ENCODE measurements at places on chromosomes 2 and 18. TPM values are rescaled to one million over a fixed set of nuclear protein-coding genes. Genes with fewer than 3 reads are reported as not detected.

DNA sequence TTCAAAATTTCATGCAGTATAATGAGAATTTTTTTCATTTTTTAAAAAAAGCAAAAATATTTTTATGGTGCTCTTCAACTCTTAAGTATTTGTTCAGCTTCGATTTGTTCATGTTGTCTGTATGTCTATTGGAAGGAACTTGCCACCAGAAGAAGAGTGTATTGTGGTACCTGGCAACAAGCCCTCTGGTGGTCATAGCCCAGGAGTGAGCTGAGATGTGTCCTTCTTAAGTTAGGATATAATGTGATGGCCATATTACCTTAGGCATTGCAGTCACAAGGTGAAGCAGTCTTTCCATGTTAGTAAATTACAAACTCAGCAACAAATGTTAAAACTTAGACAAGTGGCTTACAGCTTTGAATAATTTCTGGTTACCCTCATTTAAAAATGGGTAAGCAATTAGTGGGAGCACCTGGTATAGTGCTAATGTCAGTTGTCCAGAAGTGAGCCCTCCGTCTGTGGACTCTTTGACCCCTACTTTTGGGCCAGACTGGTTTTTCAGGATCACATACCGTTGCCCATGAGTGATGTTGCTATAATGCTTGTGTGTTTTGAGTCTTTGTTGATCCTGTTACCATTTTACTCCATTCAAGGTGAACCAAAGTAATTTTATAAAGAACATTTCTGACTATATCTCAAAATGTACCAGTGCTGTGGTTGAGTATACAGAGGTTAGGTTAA is 57.4 kb downstream of the MYO1B start:
- no peak for DNase-seq

GRCh38 chr2:4533806-4534205 is 830.4 kb downstream of the DCDC2C start:
- DNase-seq = no peak

GRCh38 chr2:58047961-58048360 is 1.4 kb downstream of the VRK2 start:
- no peak for DNase-seq

DNA sequence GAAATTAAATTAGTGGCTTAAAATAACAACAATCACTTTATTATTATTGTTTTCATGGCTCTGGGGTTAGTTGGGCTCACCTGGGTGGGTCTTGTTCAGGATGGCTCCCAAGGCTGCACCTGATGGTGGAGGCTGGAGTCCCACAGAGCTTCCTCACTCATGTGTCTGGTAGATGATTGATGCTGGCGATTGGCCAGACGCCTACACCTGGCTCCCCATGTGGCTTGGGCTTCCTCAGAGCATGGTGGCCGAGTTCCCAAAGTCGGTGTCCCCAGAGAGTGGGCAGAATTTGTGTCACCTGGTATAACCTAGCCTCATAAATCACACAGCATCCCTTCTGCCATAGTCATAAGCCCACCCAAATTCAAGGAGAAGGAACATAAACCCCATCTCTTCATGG is 18.2 kb downstream of the DBI start:
- no peak for DNase-seq

- DNase-seq = no peak
Observed at GRCh38 chr2:32838949-32839348, 107.8 kb upstream of the LTBP1 start.

GRCh38 chr2:115976916-115977315 is 1534.5 kb downstream of the DPP10 start:
- DNase-seq = no peak

DNA sequence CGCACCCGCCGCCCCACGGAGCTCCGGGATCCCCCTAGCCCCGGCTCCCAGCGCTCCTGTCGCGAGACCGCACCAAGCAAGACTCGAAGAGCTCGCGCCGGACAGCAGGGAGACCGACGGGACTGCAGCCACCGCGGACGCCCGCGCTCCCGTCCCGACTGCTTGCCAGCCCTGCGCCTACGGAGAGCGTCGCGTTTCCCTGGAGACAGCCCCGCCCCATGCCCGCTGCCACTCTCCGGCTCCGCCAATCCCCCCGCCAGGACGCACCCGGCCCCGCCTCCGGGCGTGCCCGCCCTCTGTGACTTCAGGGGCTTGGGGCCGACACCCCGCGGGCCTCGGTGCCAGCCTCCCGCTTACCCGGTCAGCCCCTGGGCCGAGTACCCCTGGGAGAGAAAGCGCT is at the start of gene ANKMY1:
TSS of gene ANKMY1 (minus strand) at position 181 of the 400 bp plus-strand sequence. CDS start 653 bp downstream, outside the sequence.
- peak; percentile 86 for DNase-seq

GRCh38 chr2:157900203-157900602 is 24.1 kb upstream of the ACVR1 start:
- DNase-seq = no peak

GRCh38 chr2:26670931-26671460 is 21.5 kb upstream of the KCNK3 start:
- no peak for DNase-seq

DNA sequence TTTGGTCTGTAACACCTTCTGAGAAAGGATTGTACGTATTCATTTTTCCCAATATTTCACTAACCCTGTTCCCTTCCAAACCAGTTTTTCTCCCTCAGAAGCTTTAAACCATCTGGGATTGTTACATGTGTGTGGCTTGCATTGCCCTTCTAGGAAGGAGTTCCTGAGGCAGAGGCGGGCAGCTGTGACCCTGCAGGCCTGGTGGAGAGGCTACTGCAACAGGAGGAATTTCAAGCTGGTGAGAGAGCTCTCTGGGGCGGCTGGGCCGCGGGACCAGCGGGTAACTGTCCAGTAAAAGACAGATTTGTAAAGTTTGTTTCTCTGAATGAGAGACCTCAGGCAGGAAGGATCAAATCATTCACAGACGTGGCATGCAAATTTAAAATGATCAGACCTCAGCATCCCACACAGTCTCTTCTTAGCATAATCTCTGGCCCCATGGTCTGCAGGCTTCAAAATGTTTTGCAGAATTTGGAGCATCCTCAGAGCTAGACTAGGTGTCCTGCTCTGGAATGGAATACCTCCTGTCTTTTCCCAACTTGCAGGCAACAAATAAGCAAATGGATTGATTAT is 40.2 kb upstream of the GPR17 start:
- no peak for DNase-seq

The CYBRD1 gene
- total RNA-seq = 14.6 TPM

The ST8SIA3 gene
- not detected for total RNA-seq

The FBXO15 gene
- 0.20 TPM for total RNA-seq

The STARD6 gene
- total RNA-seq = 0.20 TPM

The SPP2 gene
- total RNA-seq = not detected
